Bronchial epithelial cell (primary cell): ENCODE measurements at places on chromosomes 16 and 17.
A peak's percentile ranks its signal among the peaks of the same experiment; 100 is the strongest.

DNA sequence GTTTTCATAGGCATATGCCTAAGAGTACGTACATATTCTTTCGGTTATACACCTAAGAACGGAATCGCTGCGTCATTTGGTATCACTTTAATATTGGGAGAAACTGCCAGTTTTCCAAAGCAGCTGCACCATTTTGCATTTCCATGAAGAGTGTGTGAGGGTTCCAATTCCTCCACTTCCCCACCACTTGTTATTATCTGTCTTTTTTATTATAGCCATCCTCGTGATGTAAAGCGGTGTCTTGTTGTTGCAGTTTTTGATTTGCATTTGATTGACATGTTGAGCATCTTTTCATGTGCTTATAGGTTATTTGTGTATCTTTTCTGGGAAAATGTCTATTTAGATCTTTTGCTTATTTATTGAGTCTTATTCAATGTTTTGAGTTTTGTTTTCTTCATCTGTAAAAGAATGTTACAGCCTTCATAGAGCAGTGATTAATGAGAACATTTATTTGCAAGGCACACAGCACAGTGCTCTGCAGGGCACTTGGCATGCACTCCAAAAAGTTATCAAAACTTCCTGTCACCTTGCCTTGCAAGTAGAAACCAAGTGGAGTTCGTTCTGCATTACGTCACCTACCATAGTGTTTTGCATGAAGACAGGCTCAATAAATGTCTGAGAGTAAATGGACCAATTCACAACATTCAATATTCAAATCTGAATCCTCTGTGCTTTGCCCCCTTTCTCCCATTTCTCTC is 26.6 kb upstream of the ST6GALNAC1 start:
- peak; percentile 74 for DNase-seq

- no peak for DNase-seq
Measured at GRCh38 chr16:65621640-65622039, 499.8 kb upstream of the CDH11 start.

- peak; percentile 62 for DNase-seq
Measured at GRCh38 chr17:47889734-47890529, 6.1 kb upstream of the SP2 start.

- DNase-seq: no peak
Measured at GRCh38 chr17:31811101-31811500, 47.9 kb downstream of the COPRS start.

- no peak for DNase-seq
Measured at GRCh38 chr17:2064520-2064971, 9.6 kb downstream of the HIC1 start.

- DNase-seq: no peak
Measured at GRCh38 chr16:81416749-81417148, 27.9 kb upstream of the CMIP start.

DNA sequence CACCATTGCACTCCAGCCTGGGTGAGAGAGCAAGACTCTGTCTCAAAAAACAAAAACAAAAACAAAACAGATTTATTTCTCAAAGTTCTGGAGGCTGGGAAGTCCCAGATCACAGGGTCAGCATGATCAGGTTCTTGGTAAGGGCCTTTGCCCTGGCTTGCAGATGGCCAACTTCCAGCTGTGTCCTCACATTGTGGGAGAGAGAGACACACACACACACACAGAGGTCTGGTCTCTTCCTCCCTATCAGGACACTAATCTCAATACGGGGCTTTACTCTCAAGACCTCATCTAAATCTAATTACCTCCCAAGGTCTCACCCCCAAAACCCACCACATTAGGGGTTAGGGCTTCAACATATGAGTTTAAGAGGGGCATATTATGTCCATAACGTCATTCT is 26.4 kb upstream of the TAOK1 start:
- peak; percentile 12 for DNase-seq

DNA sequence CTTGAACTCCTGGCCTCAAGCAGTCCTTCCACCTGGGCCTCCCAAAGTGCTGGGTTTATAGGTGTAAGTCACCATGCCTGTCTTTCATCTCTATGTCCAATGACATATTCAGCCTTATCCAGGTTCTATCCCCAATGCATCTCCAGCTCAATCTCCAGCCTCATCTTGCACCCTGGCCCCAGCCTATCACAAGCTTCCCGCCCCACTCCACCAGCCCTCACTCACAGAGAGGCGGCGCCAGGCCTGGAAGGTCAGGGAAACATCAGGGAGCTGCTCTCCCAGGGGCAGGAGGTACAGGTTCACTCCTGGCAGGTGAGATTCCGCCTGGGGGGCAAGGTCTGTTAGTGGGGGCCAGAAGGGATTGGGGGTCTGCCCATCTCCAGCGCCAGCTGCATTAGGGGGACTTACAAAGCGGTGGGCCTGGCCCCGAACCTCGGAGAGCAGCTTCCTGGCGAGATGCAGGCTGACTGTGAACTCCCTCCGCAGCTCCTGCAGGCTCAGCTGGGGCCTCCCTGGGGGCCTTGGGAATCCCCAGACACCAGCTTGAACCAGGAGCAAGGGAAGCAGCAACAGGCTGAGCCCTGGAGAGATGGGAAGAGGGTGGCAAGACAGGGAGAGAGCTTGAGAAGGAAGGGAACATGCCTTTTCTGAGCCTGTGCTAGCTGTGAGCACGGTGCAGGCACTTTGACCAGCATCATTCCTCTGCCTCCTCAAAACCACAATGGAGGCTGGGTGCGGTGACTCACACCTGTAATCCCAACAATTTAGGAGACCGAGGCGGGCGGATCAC is 3.0 kb downstream of the IL27 start:
- DNase-seq: no peak

DNA sequence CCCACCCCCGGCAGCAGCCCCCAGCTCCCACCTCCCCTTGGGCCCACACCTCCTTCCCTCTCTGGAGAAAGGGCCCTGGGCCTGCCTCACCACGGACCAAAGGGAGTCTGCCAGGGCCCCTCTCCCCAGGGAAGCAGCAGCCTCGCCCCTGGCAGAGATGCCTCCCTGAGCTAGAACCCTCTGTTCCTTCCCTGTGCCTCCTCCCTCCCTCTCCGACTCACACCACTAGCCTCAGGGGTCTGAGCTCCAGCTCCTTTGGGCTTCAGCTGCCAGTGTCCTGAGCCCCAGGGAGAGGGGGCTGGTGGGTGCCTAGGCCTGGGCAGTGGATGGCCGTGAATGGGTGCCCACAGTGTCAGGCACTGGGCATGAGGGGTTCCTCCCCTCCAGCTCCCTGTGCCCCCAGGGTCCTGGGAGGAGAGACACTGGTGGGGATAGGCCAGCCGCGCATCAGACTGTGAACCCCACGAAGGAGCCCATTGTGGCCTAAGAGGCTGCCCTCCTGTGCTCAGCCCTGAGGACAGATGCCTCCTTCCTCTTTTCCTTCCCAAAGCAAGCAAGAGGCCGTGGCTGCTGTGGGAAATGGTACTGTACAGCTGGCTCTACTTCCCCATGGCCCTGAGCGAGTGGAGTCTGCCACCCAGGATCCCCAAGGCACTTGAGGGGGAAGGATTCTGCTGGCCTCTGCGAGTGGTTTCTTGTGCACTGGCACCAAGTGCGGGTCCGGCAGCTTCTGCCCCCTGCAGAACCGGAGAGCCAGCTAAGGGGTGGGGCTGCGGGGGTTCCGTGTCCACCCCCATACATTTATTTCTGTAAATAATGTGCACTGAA is 20.7 kb downstream of the MMP15 start:
- DNase-seq: no peak

DNA sequence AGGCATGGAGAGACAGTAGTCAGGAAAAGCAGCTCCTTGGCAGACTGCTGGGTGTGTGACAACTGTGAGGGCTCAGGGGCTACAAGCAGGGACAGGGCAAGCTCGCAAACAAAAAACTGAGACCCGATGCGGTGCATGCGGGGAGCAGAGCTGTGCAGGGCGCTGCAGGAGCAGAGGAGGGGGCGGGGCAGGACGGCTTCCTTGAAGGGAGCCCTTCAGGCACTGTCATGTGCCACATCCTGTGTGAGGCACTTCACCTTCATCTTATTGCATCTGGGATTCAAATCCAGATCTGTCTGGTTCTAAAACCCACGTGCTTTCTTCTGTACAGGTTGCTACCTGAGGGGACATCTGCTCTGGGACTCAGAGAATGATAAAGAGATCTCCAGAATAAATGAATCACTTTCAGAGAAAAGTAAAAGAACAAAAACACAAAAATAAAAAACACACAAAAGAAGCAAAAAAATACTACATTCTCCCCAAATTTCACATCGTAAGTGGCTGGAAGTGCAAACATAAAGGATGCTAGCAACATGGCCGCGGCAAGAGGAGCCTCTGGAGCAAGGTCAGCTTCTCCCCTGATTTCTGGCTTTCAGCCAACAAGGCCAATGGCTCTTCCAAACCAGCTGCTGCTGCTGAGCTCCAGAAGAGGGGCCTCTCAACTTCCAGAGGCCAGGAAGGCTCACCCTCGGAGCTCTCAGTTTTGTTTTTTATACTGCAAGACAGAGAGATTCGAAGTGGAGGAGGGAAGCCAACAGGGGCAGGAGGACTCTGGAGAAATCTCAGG is 14.2 kb downstream of the LYRM9 start:
- DNase-seq: no peak

- no peak for DNase-seq
Measured at GRCh38 chr17:49716668-49717364, 9.1 kb upstream of the SLC35B1 start.

DNA sequence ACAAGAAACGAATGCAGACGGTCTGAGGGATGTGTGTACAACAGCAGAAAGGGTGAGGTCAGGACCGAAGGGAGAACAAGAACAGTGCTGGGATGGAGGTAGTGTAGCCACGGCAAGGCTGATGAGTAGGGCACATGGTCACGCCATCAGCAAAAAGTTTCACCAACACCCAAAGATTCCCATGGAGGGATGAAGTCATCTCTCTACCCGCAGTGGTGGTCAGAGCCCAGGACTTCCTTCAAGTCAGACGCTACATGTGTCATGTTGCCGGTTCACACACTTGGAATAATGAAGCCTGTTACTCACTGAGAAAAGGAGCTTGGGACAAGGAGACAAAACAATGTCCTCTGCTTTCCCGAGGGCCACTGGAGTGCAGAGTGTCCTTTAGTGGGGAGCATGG is 79.7 kb downstream of the SALL1 start:
- DNase-seq: no peak

- DNase-seq: no peak
Measured at GRCh38 chr16:82567175-82567574, 59.6 kb upstream of the CDH13 start.

DNA sequence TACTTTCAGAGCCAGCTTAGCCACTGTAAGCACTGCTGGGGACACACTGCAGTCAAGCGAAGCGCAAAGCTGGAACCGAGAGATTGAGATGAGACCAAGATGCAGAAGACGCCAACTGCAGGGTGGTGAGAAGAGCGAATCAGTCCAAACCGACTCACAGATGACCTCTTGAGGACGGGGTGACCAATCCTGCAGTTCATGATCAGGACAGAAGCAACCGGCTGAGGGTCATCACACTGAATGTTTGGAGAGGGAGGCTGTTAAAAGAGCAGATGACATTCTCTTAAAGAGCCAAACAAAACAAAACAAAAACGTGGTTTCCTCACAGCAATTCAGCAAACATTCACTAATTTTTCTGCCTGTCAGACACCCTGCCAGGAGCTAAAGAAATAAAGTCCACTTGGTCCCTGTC is 8.5 kb downstream of the HASPIN start:
- no peak for DNase-seq

DNA sequence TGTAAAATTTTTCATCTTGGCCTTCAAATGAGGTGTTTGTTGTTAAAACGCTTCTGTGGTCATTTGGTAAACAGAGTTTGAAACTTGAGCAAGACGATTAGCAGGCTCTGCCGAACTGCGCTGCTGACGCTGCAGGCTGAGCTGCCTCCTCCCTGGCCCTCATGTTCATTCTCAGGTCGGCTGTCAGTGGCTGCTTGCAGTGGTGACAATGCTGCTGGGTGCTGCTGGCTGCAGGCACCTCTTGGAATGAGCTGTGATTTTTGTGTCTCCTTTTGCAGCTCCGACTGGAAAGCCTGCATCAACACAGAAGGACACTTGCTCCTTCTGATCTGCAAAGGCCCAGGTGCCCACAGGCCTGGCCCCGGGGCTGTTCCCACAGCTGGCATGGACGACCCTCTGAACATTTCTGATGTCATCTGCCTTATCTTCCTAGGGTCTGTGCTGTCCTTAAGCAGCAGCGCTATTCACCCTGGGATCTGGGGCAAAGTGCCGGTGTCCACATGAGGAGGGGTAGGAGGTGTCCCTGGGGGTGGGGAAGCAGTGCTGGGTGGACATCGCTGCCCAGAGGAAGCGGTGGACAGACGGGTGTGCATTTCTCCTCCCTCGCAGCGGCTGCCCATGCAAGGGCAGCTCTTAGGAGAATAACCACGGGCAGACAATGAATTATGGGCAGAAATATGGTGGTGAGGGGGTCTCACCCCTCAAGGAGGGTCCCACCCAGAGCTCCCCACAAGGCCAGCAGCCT is 23.1 kb upstream of the OSGIN1 start:
- no peak for DNase-seq

DNA sequence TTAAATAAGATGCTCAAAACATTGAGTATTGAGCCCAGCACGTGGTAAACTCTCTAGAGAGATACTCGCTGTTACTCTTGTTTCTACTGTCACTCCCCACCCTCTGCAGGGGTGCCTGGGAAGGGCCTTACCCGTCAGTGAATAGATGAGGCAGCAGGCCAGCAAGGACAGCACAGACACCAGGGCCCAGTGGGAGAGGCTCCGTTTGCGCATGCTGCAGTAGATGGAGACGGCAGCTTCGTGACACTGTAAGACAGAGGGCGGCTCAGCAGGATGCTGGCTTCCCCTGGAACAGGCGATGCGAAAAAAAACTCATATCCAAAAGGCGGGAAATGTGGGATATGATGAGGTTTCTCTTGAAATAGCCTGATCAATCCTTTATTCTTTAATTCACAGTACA is 20.0 kb downstream of the SLC38A8 start:
- DNase-seq: no peak

GRCh38 chr16:69861292-69862030 is 89.7 kb upstream of the CLEC18A start:
- DNase-seq: no peak

DNA sequence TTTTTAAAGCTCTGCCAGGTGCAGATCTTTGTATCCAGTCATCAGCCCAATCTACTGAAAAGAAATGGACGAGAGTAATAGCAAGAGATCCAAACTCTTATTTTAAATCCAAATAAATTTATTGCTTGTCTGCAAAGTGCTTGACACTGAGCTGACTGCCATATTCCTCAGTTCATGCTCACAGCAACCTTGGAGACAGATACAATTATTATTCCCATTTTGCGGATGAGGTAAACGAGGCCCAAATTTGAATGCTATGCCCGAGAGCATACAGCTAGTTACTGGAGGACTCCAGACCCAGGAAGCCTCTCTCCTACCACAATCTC is 620 bp downstream of the NOB1 start:
- no peak for DNase-seq

- no peak for DNase-seq
Measured at GRCh38 chr16:53619235-53619634, 84.4 kb downstream of the RPGRIP1L start.

GRCh38 chr17:49851387-49852291 is 3.8 kb upstream of the TAC4 start:
- peak; percentile 14 for DNase-seq

DNA sequence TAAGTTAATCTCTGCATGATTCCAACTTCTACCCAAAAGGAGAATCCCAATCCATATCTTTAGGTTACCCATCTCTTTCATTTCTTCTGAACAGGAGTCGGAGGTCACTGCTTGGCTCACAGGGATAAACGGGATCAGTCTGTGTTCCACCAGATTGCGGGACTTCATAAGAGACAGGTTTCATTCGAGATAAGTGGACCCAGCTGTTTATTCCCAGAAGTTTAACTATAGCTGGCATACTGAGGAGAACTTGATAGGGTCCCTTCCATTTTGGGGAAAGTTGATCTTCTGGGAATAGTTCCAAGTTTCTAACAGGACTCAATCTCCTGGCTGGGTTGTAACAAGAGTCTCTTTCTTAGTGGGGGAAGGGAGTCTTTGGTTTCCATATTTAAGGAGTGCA is 45.4 kb upstream of the ARL4D start:
- no peak for DNase-seq

- DNase-seq: no peak
Measured at GRCh38 chr17:64343071-64343774, 47.4 kb downstream of the PECAM1 start.
